ENCODE measurements at places on chromosomes 12 and 14. TPM values are rescaled to one million over a fixed set of nuclear protein-coding genes. Genes with fewer than 3 reads are reported as not detected.
A peak's percentile ranks its signal among the peaks of the same experiment; 100 is the strongest.

Gene NFATC4
- total RNA-seq, result 52.0 TPM

Gene GNB3
- total RNA-seq, result 0.85 TPM

Gene SVOP
- 0.18 TPM for total RNA-seq

Gene ARID2
- 32.1 TPM for total RNA-seq

Gene REP15
- total RNA-seq, result 15.7 TPM

GRCh38 chr12:132428936-132429601 is 60.9 kb upstream of the FBRSL1 start:
- no peak for DNase-seq
- H3K27me3 ChIP-seq, result no peaks in the 10 kb centered on the region
- peaks cover 22% of the 10 kb centered on the region for H3K4me1 ChIP-seq
- no peaks in the 10 kb centered on the region for H3K36me3 ChIP-seq

- no peak overlapping the region for H3K4me3 ChIP-seq
- peaks cover 43% of the 10 kb centered on the region for H3K4me1 ChIP-seq
- H3K27me3 ChIP-seq, result no peaks in the 10 kb centered on the region
- H3K36me3 ChIP-seq, result no peaks in the 10 kb centered on the region
Measured at GRCh38 chr14:101963656-101964296, 597 bp upstream of the DYNC1H1 start.

- no peak overlapping the region for H3K4me3 ChIP-seq
- H3K4me1 ChIP-seq, result no peaks in the 10 kb centered on the region
- no peak for DNase-seq
- H3K27ac ChIP-seq, result no peak overlapping the region
- H3K27me3 ChIP-seq, result no peaks in the 10 kb centered on the region
Measured at GRCh38 chr12:3515506-3515905, 24.5 kb downstream of the PRMT8 start.

DNA sequence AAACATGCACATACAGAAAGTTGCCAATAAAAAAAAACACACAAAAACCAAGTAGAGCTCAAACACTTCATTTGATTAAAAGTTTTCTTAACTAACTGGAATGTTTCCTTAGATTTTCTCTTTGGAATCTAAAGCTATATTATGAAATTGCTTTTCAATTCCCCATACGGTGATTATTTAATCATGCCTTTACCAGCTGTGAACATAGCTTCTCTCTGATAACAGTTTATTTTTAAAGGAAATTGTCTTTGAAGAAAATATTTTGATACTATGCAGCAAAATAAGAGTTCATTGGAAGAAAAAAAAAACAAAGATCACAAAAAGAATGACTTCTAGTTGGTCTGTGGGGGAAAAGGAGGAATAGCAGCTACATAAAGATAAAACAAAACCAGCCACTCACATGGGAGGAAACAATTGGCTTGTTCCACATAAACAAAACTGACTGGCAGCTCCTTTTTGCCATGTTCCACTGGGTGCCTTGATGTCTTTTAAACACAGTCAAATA is 71.4 kb downstream of the BMP4 start:
- no peak overlapping the region for H3K27ac ChIP-seq
- no peaks in the 10 kb centered on the region for H3K36me3 ChIP-seq
- no peak for DNase-seq

- no peaks in the 10 kb centered on the region for H3K27me3 ChIP-seq
- H3K36me3 ChIP-seq, result no peaks in the 10 kb centered on the region
- no peak overlapping the region for H3K4me3 ChIP-seq
- no peaks in the 10 kb centered on the region for H3K4me1 ChIP-seq
- no peak overlapping the region for H3K27ac ChIP-seq
Measured at GRCh38 chr12:20128928-20129327, 239.4 kb upstream of the PDE3A start.

- H3K27ac ChIP-seq, result peak overlapping the region; percentile 15
- no peaks in the 10 kb centered on the region for H3K27me3 ChIP-seq
- H3K4me1 ChIP-seq, result no peaks in the 10 kb centered on the region
- DNase-seq, result peak; percentile 11
- no peaks in the 10 kb centered on the region for H3K36me3 ChIP-seq
- H3K4me3 ChIP-seq, result no peak overlapping the region
Measured at GRCh38 chr14:89454996-89455395, 38.0 kb upstream of the FOXN3 start.

- DNase-seq, result no peak
- H3K36me3 ChIP-seq, result peaks cover 5% of the 10 kb centered on the region
- H3K4me3 ChIP-seq, result no peak overlapping the region
- H3K4me1 ChIP-seq, result no peaks in the 10 kb centered on the region
- no peak overlapping the region for H3K27ac ChIP-seq
- H3K27me3 ChIP-seq, result no peaks in the 10 kb centered on the region
Measured at GRCh38 chr12:69875416-69875935, 50.4 kb downstream of the MYRFL start.
